ENCODE measurements at places on chromosomes 13 and 19. TPM values are rescaled to one million over a fixed set of nuclear protein-coding genes. Genes with fewer than 3 reads are reported as not detected.

The KLHL1 gene
- not detected for polyA plus RNA-seq

DNA sequence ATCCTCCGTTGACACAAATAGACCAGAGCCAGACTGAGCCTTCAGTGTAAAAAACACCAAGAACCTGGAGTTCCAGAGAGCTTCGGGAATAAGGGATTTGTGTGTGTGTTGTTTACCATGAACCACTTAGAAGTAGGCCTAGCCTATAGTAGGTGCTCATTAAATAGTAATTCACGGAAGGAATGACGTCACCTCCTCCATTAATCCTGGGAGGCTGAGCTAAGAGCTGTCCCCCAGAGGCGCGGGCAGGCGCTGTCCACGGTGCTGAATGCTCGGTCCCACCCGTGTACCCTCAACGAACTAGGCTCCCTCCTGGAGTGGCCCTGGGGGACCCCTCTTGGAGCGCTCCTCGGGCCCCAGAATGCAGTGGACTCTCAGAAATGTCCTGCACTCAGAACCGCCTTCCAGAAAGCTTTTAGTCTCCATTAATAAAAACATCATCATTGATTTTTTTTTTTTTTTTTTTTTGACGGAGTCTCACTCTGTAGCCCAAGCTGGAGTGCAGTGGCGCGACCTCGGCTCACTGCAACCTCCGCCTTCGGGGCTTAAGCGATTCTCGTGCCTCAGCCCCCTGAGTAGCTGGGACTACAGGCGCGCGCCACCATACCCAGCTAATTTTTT lies 6.5 kb downstream of the UNC13A start:
- DNase-seq = no peak

The C1QTNF9 gene
- polyA plus RNA-seq = 4.9 TPM

The IGFL1 gene
- polyA plus RNA-seq = not detected

GRCh38 chr13:84130495-84131114 lies 248.3 kb upstream of the SLITRK1 start:
- DNase-seq = no peak

Measured in forelimb muscle (tissue), 1 donor.